ENCODE measurements at places on chromosomes 16 and 17.

DNA sequence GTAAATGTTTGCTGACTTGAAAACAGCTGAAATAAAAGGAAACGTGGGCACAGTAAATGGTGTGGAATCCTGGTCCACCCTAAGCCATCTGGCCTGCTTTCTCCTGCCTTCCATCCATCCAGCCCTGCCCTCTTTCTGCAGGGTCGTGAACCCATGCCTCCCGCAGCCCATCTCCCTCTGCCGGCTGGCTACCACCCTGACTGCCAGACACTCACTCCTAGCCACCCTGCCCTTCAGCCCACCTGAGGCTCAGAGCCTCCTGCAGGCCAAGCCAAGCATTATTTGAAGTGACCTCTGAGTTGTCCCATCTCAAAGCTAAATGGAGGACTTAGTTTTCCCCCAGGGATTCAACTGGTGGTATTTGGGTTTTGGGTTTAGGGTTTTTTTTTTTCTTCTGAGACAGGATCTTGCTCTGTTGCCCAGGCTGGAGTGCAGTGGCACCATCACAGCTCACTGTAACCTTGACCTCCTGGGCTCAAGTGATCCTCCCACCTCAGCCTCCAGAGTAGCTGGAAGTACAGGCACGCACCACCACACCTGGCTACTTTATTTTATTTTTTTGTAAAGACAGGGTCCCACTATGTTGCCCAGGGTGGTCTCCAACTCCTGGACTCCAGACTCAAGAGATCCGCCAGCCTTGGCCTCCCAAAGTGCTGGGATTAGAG is 8.4 kb downstream of the ZDHHC1 start:
- no peak for DNase-seq

DNA sequence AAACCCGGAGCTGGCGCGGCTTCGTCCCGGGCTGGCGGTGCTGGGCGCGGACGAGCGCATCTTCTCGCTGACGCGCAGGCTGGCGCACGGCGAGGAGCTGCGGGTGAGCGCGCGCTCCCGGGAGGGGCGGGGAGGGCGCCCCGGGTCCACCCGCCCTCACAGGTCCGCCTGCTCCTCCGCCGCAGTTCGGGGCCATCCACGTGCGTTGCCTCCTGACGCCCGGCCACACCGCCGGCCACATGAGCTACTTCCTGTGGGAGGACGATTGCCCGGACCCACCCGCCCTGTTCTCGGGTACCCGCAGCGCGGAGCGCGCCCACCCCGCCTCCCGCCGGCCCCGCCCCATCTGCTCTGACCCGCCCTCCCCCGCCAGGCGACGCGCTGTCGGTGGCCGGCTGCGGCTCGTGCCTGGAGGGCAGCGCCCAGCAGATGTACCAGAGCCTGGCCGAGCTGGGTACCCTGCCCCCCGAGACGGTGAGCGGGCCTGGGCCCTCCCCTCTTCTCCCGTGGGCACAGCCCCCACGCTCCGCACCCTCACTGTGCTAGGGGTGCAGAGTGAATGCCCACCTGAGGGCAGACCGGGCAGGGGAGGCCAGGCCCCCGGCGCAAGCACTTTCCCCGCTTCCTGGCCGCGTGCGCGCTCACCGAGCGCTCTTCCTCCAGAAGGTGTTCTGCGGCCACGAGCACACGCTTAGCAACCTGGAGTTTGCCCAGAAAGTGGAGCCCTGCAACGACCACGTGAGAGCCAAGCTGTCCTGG is 1.4 kb downstream of the HAGHL start:
- DNase-seq, result peak; percentile 77

DNA sequence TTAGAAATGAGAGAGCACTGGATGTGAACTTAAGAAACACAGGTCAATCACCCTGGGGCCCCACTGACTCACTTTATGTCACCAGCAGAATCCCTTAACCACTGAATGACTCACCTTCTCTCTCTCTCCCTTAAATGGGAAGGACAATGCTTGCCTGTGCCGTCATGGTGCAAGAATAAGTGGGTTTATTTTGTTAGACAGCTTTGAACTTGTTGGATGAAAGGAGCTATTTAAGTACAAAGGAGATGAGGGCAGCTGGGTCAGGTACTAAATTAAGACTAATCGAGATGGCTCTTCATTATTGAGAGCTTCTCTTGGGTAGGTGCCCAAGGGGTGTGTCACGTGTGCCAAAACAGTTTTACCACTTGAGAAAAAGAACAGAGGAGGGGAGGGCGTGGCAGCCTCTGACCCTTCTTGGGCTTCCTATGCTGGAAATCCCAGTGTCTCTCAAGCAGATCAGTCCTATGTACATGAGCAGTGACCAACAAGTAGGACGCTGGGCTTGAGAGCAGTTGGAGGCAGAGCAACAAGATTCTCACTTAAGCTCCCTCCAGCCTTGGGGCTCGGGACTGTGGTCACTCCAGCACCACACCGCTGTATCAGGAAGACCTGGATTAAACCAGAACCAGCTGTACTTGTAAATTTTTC is 6.7 kb upstream of the KRT31 start:
- DNase-seq, result no peak

DNA sequence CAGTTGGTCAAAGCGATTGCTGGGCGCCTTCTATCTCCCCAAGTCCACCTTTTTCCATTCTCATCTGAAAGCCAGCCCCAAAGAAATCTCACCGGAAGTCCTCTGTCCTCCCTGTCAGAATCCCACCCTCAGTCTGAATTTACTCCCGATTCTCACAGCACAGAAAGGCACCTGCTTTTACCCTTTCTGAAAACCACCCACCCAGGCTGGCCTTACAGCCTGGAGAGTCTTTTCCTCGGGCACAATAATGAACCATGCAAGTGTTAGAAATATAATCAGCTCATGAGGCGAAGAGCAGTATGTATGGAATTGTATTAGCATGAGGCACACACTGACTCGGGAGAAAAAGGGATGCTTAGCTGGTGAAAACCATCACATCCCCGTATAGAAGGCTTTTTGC is 1.2 kb upstream of the ZFHX3 start:
- no peak for DNase-seq

DNA sequence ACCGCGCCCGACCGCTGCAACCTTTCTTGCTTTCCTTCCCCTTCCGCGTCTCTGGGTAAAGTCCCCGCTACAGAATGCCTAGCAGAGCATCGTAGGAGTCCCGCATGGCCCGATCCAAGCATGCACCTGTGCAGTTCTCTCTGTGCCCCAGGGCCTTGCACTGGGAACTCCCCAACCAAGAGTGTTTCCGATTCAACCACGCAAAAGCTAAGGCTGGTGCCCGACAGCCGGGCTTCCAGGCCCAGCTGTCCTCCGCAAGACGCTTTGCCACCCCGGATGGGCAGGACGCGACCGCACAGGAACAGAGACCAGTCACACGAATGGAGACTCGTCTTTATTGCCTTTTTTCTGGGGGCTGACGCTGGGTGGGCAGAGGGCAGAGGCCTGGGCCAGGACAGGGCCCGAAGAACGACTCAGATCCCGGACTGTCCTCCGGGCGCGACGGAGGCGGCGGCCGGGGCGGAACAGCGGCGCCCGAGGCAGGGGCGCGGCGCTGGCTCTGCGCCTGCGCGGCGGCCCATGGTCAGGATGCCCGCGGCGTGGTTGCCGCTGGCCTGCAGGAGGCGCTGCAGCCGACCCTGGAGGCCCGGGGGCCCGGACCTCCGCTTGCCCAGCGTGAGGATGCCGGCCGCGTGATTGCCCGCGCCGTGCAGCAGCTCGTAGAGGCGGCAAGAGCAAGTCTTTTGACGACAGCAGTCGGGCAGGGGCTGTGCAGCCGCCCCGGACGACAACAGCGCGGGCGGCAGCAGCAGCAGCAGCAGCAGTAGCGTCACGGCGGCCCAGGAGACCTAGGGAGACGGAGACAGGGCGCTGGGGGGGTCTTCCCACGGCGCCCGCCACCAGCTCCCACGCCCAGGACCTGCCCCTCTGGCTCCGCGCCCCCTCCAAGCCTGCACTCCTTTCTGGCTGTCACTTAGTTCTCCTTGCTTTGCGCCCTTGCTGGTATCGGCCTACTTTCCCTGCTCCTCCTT is 1.2 kb downstream of the HCRT start:
- DNase-seq, result peak; percentile 84

DNA sequence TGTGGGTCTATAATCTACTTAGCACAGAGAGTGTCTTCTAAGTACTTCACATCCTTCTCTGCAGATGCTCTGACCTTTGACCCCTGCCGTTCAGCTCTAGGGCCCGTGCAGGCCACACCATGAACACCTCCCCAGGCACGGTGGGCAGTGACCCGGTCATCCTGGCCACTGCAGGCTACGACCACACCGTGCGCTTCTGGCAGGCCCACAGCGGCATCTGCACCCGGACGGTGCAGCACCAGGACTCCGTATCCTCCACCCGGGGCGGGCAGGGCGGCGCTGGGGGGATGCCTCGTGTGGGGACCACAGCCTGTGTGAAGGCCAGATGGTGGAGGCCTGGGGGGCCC is 686 bp downstream of the MLST8 start:
- DNase-seq, result no peak

- no peak for DNase-seq
Observed at GRCh38 chr17:36183001-36183971, 6.8 kb upstream of the TBC1D3B start.

GRCh38 chr16:49483251-49483650 is 109.6 kb downstream of the C16orf78 start:
- no peak for DNase-seq

DNA sequence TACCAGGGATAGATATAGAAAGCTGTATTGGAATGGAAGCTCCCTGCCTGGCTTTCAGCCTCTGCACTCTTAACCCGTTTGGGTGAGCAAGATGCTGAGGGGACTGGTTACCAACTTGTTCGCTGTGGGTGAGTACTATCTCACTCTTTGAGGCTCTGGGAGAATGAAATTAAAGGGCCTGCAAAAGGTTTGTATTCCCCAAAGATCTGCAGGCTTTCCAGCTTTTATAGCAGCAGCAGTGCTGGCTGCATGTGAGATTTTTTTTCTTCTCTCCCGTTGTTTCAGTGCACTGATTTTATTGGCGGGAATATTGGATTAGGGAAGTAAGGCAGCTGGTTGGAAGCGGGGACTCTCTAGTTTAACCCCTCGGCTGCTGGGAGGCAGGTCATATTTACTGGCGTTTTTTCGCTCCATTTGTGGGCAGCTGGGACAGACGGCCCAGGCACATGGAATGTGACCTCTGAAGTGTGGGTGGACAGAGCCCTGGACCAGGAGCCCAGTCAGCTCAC is 30.9 kb downstream of the C17orf75 start:
- peak; percentile 63 for DNase-seq

DNA sequence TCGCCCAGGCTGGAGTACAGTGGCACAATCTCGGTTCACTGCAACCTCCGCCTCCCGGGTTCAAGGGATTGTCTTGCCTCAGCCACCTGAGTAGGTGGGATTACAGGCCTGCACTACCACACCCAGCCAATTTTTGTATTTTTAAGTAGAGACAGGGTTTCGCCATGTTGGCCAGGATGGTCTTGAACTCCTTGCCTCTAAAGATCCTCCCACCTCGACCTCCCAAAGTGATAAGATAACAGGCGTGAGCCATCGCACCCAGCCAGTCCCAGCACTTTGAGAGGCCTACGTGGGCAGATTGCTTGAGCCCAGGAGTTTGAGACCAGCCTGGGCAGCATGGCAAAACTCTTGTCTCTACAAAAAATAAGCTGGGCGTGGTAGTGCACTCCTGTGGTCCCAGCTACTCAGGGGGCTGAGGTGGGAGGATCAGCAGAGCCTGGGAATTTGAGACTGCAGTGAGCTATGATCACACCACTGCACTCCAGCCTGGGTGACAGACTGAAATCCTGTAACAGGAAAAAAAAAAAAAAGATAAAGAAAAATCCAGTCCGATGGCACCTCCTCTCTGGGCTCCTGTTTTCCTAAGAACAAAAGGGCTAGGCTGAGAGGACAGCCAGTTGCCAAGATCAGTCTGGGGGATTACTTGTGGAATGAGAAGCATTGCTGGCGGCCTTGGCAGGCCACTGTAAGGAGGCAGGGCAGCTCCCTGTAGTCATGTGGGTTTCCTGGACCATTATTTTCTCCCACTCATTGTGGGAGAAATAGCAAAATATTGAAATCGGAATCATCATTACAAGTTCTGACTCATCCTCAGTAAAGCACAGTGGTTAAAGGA is 3.0 kb upstream of the PIPOX start:
- no peak for DNase-seq

DNA sequence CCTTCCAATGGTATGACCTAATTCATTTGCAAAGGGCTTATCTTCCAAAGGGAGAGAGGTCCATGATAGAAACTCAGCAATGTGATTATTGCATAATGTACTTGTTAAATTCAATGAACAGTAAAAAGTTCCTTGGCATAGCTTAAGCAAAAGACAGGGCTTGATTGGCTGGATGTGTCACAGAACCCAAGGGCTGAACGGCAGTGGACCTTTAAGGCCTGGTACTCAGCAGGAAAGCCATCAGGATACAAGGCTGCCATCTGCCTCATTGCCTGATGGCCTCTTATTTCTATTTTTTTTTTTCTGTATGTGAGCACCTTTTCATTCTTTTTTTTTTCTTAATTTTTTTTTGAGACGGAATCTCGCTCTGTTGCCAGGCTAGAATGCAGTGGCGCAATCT is 208.9 kb upstream of the WSCD1 start:
- DNase-seq, result no peak

DNA sequence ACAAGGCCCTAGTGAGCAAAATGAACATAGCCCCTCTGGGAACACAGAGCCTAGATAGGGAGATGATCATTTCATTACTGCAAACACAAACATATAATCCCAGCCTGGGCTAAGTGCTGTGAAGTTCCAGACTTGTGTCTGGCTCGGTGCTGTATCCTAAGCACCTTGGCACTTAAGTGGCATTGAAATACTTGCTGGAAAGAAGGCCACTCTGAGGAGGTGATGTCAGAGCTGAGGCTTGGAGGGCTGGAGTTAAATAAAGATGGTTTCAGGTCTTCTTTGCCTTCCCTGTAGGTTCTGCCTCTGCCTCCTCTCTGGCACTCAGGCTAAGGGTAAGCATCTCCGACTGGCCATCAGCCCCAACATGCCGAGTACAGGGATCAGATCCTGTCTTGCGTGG is 2.4 kb upstream of the CACNA1G start:
- no peak for DNase-seq

DNA sequence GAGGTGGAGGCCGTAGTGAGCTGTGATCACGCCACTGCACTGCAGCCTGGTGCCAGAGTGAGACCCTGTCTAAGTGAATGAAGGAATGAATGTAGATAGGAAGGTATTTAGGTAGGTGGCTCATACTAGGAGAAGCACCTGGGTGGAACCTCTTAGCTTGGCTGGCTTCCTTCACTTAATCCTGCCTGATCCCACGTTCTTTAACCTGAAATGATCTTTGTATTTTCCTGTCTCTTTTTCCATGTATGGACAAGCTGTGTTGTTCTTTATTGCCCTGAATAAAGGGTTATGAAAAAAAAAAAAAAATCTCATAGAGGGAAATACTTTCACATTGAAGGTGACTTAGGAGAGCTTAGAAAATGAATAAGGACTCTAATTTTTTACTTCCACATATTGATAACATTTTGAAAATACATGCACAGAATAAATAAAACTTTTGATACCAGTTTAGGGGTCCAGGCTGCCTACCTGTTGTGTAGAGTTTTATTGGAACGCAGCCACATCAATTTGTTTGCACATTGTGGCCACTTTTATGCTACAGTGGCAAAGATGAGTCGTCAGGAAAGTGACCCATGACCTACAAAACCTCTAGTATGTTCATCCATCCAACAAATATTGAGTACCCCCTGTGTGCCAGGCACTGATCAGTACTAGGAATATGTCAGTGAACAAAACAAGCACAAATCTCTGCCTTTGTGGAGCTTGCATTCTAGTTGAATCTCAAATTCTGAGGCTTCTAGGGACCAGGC is 44.6 kb downstream of the VPS35L start:
- DNase-seq, result no peak

Measured in NAMALWA (cell line).